ENCODE measurements at places on chromosomes 6 and 20.
A peak's percentile ranks its signal among the peaks of the same experiment; 100 is the strongest.

DNA sequence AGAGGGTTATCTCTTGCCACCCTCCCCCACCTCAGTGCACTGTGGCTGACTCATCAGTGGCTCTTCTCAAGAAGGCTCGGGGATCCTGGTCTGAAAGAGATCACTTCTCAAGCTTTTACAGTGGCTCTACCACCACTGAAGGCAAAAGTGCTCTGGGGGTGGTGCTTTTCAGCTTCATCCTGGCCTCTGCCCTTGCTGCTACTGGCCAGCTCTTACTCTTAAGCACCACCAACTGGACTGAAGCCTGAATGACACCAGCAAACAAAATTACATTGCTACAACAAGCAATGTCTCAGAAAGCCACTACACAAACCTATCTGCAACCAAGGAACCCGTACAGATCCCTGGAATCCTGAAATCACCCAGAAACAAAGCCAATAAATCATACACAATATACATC, 402.1 kb downstream of the EPHA7 start:
- DNase-seq = no peak

DNA sequence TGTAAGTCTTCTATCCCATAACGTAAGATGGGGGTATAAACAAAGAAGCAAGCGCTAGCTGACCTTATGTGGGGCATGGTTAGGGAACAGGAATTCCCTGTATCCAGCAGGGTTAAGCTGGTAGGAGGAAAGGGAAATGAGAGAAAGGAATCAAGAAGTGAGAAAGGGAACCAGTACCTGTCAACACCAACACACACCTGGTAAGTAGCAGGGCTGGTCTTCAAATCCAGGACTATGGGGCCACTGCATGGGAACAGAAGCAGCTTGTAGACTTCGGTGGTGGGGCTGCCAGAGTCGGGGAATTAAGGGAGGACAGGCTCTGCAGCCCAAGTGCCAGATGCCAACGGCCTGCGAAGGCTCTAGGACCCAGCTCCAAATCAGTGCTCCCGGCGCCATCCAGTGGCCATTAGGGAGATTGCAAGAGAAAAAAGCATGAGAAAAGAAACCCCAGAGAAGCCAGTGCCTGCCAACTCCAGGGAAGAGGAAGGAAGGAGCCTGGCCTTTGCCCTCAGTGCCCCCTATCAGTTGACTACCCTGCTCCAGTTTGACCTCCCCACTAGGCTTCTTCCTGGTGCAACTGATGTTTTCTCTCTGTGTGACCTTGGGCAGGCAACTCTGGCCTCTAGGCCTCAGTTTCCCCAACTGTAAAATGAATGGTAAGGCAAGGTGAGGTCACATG, 15.8 kb upstream of the RBPJL start:
- peak; percentile 76 for DNase-seq

DNA sequence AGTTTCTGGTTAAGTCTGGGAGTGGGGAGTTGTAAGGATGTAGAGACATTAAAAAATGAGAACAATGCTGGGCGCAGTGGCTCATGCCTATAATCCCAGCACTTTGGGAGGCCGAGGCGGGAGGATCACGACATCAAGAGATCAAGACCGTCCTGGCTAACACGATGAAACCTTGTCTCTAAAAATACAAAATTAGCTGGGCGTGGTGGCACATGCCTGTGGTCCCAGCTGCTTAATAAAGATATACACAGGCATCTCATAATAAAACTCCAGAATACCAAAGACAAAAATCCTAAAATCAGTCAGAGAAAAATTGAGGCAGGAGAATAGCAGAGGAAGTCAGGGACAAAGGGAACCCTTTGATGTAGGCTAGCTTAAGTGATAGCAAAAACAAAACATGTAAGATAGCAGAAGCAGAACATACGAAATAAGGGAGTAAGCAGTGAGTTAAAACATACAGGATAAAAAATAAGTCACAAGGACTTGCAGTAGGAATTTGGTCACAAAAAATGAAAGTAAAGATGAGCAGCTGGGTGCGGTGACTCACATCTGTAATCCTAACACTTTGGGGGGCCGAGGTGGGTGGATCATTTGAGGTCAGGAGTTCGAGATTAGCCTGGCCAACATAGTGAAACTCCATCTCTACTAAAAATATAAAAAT, 23.6 kb downstream of the DDX43 start:
- no peak for DNase-seq

GRCh38 chr6:31711233-31711632, 3.9 kb upstream of the LY6G6D start:
- no peak for DNase-seq

DNA sequence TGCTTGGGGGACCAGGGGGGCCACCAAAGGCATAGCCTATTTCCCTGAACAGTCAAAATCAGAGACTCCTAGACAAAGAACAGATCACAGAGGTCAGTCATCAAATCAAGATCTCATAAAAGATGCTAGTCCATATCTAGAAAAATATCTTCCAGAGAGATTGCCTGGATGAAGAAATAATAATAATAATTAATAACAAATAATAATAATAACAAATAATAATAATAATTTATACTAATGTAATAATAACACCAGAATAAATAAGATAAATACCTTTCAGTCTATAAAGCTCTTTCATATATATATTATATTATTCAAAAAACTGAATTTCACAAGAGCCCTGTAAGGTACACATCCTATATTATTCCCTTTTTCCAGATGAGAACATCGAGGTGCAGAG, 129.6 kb downstream of the PAX1 start:
- no peak for DNase-seq

DNA sequence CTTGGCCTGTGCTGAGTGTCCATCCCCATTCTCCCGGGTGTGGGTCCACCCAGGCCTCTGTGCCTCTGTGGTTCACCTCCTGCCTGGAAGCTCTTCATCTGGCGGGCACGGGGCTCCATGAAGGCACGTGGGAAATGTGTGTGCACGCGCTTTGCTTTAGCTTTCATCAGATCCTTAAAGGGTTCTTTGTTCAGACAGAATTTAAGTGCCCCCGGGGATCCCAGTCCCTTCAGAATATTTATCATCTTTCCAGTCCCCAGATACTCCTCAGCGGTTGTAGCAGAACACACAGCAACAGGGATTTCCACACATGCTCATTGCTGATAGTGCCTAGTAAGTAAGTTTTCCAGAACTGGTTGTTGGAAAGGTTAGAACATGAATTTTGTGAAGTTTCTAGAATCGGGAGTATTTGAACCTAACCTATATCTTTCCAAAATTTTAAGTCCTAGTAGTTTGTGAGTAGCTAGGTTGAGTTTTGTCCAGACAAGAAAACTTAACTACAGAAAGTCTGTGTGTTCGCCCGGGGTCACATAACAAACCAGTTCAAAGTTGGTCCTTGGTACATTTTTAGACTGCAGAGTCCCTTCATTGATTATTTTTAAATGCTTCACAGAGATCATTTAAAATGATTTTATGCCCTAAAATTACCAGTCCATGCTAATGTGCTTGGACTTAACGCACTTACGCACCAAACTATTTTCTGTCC, 67.7 kb downstream of the RPP40 start:
- DNase-seq = no peak

GRCh38 chr6:70823651-70824050, 133.2 kb downstream of the B3GAT2 start:
- DNase-seq = no peak

- DNase-seq = no peak
These were observed 32.3 kb upstream of the SLC22A23 start for GRCh38 chr6:3489027-3489757.

- DNase-seq = peak; percentile 55
These were observed 105.2 kb upstream of the CARMIL1 start for GRCh38 chr6:25173951-25174474.

GRCh38 chr20:11366660-11367059, 551.0 kb upstream of the BTBD3 start:
- DNase-seq = no peak

GRCh38 chr20:51221791-51222408, 199.0 kb upstream of the KCNG1 start:
- DNase-seq = no peak

GRCh38 chr6:111995404-111995803, 58.5 kb upstream of the CCN6 start:
- no peak for DNase-seq
